ENCODE measurements at places on chromosomes 12 and 14.

DNA sequence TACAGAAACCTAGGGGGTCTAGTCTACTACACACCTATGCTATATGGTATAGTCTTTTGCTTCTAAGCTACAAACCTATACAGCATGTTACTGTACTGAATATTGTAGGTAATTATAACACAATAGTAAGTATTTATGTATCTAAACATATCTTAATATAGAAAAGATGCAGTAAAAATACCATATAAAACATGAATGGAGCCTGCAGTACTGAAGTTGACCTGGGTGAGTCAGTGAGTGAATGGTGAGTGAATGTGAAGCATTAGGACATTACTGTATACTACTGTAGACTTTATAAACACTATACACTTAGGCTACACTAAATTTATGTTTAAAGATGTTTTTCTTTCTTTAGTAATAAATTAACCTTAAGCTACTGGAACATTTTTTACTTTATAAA, 13.1 kb upstream of the ABCD2 start:
- DNase-seq = no peak

GRCh38 chr12:28555748-28556147, 365.5 kb downstream of the CCDC91 start:
- DNase-seq = no peak

- no peak for DNase-seq
These were observed 28.9 kb upstream of the EGLN3 start for GRCh38 chr14:33979613-33980276.

DNA sequence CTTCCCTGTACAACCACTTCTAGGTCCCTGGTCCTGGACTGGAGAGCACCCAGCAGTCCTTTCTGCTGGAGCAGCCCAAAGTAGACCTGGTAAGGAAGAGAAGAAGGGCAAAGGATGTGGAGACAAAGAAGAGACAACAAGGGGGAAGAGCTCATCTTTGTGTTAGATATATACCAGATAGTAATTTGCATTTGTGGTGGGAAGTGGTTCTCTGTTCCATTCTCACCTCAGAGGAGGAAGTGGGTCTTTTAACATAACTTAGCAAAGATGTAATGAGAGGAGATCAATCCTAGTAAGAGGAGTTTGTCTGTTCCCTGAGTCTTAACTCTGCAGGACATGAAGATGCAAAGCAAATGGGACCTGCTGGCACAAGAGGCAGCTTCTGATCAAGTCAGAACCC, 8.0 kb downstream of the CCDC198 start:
- DNase-seq = no peak

All from fibroblast of upper back skin (primary cell).